KG1 (cell line): ENCODE measurements at places on chromosomes 5 and 9.

DNA sequence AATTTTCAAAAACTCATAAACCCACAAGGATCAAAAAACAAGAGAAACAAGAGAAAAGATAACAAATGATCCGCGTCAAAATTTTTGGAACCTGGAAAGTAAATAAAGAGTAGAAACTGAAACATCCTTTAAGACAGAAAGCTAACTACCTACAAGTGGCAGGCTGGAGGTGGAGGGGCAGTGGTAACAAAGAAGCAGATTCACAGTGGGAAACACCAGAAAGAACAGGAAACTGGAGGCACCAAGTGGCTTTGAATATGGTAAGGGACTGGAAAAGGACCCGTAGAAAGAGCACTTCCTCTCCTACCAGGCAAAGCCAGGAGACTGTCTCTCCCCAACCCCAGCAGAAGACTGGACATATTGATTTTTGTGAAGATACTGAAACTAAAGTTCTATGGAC lies 100.6 kb upstream of the TARS1 start:
- DNase-seq: no peak

GRCh38 chr5:178384816-178385495 lies 152.4 kb upstream of the PHYKPL start:
- DNase-seq: no peak

DNA sequence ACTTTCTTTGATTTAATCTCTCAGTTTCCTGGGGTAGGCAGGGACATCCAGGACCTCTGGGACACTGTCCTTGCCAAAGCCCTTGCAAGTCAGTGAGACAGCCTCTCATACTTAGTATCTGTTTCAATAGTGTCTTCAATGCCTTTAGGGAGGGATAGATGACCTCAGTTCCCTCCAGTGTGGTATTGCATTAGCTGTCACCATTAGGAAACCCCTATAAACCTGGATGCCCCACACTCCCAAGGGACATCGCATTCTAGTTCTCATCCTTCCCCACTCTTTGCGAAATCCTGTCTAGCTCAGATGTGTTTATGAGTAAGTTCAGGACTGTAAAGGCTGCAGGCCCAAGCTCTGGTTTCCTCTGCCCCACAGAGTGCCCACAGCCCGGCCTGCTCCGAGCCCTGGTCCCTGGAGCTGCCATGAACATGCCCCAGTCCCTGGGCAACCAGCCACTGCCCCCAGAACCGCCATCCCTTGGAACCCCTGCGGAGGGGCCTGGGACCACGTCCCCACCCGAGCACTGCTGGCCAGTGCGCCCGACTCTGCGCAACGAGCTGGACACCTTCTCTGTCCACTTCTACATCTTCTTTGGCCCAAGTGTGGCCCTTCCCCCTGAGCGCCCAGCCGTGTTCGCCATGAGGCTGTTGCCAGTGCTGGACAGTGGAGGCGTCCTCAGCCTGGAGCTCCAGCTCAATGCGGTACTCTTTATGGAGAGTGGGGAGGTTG lies 13.2 kb downstream of the TMEM8B start:
- no peak for DNase-seq

- no peak for DNase-seq
Observed at GRCh38 chr5:160449458-160449857, 27.8 kb downstream of the PTTG1 start.

DNA sequence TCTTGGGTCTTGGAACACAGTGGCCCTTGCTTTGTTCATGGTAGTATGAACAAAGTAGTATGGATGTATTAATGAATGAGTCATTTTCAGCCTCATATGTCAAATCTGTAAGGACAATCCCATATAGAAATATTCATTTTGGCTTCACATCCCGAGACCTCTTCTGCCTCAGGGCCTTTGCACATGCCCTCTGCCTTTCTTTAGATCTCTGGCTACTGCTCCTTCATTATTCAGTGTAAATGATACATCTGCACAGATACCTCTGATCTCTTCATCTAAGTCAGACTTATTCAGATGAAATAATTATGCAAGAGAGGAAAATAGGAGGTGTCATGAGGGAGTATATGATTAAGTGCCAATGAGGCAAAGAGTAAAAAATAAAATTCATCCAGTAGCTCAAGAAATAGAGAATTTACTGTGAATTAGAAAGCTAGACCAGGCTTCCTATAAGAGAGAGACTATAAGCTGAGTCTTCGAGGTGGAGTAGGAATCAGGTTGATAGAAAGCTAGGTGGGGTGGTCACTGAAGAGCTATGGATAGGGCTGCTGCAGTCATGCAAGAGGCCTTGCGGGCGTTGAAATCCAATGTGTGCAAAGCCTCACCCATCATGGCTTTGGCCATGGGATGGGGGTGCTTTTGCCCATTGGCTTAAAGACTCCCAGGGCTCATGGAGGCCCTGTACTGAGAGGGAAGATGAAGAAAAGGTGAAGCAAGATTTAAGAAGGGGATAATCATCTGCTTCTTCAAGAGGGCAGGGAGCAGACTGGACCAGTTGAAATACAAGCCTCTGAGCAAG lies 3.7 kb upstream of the TTLL11 start:
- DNase-seq: no peak

DNA sequence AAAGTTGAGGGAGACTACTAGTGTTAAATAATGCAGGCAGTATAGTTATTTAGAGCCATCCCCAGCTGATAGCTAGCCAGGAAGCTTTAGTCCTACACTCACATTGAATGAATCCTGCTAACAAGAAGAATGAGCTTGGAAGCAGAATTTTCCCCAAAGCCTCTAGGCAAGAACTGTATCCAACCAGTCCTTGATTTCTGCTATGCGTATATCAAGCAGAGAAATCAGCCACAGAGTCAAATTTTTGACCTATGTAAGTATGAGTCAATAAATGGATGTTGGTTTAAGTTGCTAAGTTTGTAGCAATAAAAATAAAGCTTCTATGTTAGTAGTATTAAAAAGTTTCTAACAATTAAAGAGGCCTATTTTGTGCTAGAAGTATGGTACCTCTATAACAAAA lies 672.1 kb upstream of the CHD1 start:
- no peak for DNase-seq

DNA sequence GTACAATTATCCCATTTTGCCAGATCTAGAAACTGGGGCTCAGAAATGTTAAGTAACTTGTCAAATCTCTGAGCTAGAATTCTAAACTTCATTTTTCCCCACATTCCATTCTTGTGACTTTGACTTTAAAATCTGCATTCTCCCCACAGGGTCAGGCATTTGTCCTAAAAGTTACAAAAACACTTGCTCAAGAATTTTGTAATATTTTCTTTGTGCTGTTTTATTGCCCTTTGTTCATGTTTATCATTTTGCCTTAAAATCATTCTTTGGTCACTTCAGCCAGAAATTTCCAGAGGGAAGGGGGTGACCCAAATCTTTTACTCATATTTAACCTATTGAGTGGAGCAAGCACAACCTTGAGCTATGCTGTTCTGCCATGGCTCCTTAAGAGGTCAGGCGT lies 120.1 kb upstream of the CCL21 start:
- DNase-seq: no peak

GRCh38 chr9:1890816-1891215 lies 124.3 kb upstream of the SMARCA2 start:
- DNase-seq: no peak

DNA sequence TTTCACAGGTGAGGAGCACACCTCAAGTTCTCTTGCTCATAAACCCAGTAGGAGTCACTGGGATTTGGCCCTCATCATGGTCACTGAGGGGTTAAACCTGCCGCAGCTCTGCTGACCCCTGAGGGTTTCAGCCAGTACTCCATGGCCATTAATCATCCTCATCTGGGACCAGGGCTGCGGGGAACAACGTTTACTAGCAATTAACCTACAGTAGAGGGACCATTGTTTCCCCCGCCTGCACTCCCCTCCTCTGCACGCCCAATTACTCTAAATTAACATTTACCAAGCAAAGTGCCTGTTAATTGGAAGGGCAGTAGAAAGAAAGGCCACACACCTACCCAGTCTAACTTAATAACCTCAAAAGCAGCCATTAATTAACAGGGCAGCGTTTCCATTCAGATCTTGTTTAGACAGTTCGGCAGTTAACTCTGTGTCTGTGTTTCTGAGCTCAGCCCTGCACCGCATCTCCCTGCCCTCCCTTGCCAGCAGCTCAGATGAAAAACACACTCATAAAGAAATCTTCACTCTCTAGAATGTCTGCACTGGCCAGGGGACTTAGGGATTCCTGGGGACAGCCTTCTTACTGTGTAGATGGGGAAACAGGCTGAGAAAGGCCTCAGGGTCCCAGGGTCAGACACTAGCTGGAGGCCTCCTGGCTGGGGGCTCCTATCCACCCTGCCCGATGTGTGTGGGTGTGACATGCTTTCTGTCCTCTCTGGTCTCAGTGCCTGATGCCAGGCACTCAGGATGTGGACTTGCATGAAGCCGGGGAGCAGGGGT lies 51.6 kb downstream of the ALG2 start:
- DNase-seq: no peak

DNA sequence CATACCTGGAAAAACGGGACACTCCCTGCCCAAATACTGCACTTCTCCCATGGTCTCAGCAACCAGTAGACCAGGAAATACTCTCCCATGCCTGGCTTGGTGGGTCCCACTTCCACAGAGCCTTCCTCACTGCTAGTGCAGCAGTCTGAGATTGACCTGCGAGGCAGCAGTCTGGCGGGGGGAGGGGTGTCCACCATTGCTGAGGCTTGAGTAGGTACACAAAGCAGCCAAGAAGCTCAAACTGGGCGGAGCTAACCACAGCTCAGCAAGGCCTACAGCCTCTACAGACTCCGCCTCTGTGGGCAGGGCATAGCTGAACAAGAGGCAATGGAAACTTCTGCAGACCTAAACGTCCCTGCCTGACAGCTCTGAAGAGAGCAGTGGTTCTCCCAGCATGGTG lies 191.5 kb upstream of the FTMT start:
- no peak for DNase-seq

DNA sequence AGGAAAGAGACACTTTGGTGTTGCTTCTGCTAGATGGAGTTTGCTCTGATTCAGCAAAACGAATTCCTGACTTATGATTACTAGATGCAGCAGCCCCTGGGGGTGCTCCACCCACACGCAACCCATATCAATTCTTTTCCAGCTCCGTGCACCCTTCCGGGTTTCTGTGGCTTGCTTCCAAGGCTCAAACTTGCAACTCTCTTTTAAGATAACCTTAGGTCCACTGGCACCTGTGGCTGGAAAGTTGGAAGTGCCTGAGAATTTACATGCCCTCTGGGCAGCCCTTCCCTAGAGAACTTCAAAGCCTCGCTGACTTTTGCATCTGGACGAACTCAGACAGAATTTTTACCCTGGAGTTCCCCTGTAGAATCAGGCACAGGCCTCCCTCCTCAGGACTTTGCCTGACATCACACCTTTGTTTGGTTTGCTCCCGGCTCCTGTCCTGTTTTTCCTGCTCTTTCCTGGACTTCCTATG lies 224.9 kb downstream of the SNX18 start:
- no peak for DNase-seq

GRCh38 chr9:134366223-134367031 lies 40.2 kb downstream of the RXRA start:
- no peak for DNase-seq

- DNase-seq: no peak
Observed at GRCh38 chr9:13755551-13755950, 476.1 kb upstream of the MPDZ start.

DNA sequence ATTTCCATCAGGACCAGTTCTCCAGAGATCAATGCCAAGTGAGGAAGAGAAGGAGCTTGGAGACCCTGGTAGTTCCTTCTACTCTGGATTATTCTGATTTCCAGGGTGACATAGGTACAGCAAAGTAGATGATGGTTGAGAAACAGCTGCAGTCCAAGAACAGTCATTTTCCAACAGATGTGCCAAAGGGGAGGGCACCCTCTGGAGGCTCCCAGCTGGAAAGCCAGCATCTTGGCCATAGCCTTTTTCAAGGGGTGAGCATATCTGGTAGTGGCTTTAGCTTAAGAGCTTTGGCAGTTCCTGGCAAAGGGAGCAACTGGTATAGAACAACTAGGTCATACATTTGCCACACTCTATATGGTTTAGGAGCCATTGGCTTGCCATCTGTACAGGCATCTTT lies 492.7 kb downstream of the RASEF start:
- no peak for DNase-seq

DNA sequence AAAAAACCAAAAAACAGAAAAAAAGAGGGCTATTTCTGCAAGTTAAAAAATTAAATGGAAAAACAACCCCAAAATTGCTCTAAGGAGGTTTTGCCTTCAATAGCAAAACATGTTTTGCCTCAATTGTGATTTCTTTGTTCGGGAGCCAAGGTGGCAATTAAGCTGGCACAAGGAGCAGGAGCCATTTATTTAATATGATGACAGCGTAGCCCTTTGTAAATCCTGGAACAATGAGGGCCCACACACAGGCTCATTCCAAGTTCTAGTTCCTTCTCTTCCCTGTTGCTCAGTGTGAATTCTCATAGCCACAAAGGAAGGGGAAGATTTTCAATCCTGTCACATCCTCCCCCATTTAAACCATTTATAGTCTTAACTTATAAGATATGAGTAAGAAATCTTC lies 353.2 kb downstream of the PDE4D start:
- no peak for DNase-seq
